ENCODE measurements at places on chromosomes 7 and 10.

- DNase-seq: no peak
These were observed 32.5 kb upstream of the KNDC1 start for GRCh38 chr10:133127291-133128125.

- DNase-seq: no peak
These were observed 8.4 kb upstream of the IFT22 start for GRCh38 chr7:101330011-101330484.

DNA sequence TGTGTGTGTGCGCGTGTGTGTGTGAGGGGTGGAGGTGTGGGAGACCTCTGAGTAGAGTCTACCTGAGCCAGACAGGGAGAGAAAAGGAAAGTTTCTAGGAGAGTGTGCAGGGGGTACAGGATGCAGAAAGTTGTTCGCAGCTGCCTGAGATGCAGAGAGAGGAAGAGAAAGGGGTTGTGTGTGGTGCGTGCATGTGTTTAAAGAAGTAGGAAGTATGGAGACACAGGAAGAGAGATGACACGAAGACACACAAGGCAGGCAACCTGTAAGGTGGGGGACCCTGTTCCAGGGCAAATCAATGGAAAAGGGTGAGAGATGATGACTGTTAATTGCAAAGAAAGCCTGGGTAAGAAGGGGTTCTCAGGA is 52.2 kb downstream of the C10orf105 start:
- no peak for DNase-seq

GRCh38 chr10:127523476-127523875 is 25.6 kb upstream of the NPS start:
- DNase-seq: no peak

GRCh38 chr10:69693886-69694285 is 63.8 kb downstream of the FAM241B start:
- DNase-seq: no peak

DNA sequence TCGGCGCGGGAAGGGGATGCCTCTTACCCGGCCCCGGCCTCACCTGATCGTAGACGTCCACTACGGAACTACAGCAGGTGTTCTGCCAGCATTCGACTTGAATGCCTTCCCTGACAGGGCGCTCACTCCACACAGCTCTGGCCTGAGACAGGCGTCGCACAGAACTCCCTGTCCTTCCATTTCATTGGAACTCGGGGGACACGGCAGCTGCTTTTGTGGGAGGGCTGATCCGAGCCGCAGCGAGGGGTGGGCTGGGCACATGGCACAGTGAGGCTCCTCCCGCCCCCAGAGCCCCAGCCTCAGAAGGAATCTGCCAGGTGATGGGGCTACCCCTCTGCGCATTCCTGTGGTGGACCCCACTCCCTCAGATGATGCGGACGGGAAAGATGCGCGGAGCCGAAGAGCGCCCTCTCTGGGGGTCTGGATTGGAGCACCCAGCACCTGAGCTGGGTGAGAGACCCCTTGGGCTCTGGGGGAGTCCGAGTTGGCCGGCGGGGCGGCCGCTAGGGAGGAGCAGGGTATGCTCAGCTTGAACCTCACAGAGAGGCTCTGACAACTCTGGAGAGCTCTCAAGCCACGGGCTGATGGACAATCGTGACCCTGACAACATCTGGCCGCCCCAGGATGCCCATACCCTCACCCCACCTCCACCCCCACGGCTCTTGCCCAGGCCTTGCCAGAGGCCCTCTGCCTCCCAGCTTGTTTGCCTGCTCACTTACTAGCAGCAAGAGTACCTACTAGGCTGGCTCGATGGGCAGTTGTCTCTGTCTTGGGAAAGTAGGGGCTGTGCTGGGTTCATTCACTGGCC is 36.6 kb downstream of the RASGEF1A start:
- no peak for DNase-seq

GRCh38 chr10:71234004-71234894 is 21.9 kb downstream of the UNC5B start:
- DNase-seq: no peak

DNA sequence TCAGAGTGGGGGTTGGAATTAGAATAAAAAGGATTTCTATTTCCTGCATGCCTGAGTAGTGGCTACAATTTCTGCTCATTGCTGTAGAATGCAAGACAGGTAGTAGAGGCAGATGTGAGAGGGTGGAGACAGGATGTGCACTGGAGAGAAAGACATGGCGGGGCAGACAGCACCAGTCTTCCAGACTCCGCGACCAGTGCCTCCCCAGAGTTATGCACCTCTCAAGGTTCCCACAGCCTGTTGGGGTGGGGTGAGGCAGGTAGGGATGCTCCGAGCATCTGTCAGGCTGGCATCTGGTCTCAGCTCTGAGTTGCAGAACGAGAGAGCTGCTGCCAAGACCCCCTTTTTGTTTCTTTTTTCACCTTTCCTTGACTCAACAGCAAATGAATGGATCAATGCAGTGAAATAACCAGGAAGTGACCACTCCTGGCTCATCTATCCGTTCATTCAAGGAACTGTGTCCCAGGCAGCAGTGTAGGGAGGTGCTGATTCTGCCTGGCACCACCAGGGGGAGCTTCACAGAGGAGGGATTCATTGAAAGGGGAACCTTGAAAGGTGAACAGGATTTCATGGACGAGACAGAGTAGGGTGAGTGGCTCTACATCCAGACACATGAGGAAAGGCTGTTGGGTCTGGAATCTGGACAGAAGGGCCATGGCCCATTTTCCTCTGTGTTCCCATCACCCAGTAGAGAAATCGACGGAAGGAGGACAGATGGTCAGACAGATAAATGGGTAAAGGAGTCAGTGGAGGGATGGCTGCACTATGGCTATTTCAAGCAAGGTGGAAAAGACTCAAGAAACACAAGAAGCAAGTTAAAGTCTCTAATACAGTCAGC is 17.2 kb upstream of the SLC18A3 start:
- peak; percentile 74 for DNase-seq

DNA sequence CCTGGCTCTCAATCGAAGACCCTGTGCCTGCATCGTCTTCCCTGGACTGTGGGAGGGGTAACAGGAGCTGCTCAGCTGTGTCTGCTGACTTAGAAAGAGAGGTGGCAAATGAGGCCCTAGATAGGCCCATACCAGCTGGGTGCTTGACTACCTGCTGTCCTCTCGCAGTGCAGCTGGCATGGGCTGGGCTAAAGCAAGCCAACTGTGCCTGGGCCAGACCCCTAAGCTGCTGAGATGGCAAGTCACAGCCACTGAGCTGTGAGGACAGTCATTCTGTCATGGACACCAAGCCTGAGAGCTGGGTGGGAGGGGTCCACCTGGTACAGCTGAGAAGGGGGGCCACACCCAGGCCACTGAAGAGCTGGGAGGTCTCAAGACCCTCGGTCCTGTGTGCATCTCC is 45.8 kb upstream of the AQP1 start:
- DNase-seq: no peak

- no peak for DNase-seq
These were observed 174.8 kb upstream of the FZD1 start for GRCh38 chr7:91089382-91089963.

DNA sequence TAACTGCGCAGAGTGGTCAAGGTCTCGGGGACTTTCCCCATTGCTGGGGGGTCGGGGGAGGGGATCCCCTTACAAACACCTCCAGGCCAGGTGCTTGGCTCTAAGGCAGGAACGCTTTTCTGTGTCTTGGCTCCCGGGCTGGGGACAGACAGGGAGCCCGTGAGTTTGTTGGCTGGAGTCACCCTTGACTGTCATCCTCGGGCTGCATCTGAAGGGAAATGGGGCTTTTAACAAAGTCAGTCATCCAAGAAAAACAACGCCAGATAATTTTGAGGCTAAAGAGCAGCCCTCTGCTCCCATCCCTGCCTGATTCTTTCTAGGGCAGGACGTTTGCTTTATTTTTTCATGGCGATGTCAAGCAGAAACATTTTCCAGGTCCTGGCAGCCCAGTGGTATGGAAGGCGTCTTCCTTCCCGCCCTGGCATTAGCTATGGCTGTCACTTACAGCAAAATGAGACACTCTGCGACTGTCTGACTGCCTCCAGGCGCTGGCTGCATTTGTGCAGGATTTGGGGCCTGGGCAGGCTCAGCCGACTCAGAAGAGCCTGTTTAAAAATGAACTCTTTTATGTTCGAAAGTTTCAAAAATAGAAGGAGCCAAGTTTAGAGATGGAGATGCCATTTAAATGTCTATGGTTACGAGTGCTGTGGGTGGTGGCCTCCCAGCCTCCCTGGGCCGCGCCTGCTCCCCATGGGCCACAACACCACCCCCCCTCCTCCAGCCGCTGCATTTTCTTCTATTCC is 54.7 kb upstream of the TNS3 start:
- DNase-seq: no peak

DNA sequence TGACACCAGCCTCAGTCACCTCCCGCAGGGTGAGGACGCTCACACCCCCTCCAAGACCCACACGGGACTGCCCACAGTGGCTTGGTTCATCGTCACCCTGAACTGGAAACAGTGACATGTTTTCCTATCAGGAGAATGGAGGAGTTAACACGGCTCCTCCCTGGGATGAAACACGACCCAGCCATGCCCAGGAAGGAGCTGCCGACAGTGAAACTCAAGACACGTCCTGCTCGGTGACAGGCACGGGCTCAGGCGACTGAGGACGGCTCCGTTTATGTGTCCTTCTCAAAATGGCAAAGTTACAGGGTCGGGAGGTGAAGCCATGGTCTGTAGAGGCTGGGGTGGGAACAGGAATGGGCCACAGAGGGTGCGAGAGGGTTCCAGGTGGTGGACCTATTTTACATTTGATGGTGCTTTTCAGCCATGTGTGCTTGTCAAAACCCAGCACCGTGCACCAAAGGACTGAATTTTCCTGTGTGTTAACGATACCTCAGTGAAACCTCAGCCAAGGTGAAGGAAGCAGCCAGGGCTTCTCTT is 272.4 kb downstream of the ADARB2 start:
- peak; percentile 12 for DNase-seq

DNA sequence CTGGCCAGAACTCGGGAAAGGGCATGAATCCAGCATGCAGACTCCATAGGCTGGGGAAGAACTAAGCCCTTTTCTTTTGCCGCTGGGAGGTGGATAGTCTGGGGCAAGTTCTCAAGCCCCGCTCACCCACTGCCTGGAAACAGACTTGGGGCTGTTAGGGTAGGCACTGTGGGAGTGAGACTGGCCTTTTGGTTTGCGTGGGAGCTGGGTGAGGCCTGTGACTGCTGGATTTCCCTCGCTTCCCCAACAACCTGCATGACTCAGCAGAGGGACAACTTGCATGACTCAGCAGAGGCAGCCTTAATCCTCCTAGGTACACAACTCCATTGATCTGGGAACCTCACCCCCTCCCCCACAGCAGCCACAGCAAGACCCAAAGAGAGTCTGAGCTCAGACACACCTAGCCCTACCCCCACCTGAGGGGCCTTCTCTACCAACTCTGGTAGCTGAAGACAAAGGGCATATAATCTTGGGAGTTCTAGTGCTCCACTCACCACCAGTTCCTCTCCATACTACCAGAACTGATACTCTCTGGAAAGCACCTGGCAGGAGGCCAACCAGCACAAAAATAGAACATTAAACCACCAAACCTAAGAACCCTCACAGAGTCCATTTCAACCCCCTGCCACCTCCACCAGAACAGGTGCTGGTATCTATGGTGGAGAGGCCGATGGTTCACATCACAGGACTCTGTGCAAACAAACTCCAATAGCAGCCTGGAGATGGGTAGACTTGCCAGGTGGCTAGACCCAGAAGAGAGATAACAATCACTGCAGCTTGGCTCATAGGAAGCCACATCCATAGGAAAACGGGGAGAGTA is 81.4 kb upstream of the LAMB4 start:
- no peak for DNase-seq

- DNase-seq: no peak
These were observed 53.8 kb upstream of the AGK start for GRCh38 chr7:141497391-141497790.

DNA sequence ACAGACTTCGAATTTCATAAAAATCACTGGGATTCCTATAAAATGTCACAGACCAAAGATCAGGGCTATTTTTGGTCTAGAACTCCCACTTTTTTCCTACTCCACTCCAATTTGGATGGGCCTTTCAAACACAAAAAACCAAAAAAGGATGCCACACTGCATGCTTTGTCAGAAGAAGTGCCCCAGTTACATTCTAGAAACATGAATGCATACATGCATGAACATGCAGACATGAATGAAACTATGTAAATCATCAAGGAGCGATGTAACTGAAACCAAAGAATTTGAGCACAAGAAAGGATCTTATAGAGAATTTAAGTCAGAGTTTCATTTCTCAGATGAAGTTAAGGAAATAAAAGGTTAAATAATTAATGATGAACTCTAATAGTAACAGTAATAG is 31.8 kb upstream of the FAM133B start:
- no peak for DNase-seq

DNA sequence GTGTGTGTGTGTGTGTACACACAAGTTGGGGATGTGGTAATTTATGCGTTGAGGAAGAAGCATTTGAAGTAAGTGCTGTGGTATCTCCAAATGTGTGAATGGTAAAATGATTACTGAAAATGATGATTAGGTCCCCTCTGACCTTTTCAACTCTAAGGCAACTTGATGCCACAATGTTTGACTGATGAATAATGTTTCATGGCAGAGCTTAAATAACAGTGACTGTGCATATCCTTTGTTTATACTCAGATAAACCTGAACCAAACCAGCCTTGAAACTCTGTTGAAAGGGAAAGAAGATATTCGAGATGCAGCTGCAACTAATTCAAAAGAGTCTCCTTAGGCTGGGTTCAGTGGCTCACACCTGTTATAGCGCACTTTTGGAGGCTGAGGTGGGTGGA is 64.8 kb upstream of the YAE1 start:
- no peak for DNase-seq

DNA sequence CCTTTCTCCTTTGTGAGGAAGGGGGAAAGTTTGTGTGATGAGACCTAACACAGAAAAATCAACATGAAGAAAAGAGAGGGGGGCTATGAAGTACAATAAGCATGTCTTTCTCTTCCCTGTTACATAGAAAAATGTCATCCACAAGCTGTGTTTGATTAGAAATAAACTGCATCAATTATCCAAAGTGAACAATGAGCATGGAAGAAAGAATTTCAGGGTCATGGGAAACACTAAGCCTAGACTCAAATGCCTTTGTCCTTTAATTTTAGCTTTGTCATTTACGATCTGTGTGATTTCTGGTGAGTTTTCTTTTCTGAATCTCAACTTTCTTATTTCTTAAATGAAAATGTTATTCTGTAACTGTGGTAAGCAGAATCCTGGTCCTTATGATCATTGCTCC is 121.0 kb downstream of the GNAI1 start:
- no peak for DNase-seq

GRCh38 chr7:41705109-41705901 is 2.4 kb upstream of the INHBA start:
- DNase-seq: peak; percentile 93

GRCh38 chr7:55572378-55573233 is at the start of gene VOPP1:
Gene VOPP1 (minus strand): TSS chr7:55572502. CDS start chr7:55572324, 178 bp downstream.
- peak; percentile 75 for DNase-seq

- DNase-seq: no peak
These were observed 113.3 kb downstream of the DOCK4 start for GRCh38 chr7:112092709-112093395.

DNA sequence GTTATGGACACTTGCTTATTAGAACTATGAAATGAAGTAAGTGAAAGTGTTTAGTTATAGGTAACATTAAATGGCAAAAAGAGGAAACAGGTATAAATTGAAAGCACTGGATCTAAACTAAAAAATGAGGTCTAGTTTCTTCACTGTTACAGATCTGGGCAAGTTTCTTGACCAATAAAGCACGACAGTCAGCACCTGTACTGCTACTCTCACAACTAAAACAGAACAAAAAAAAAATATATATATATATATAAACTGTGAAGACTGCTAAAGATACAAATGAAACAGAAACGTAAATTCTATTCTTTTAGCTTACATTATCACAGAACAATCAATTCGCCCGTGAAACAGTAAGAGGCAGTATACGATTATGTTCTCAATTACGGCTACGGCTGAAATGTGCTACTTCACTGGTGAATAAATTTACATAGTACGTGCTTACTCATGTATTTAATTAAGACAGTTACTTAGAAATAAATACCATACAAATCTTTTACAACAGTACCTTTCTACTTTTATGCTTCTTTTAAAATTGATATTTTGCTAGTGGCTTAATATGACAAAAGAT is 4.2 kb downstream of the AHR start:
- no peak for DNase-seq

Data from HTR-8/SVneo (cell line).